ENCODE measurements at places on chromosomes 7 and 10.

- DNase-seq = no peak
Observed at GRCh38 chr7:64599359-64599758, 36.5 kb upstream of the ZNF680 start.

- no peak for DNase-seq
Observed at GRCh38 chr7:27316311-27316710, 73.7 kb downstream of the EVX1 start.

DNA sequence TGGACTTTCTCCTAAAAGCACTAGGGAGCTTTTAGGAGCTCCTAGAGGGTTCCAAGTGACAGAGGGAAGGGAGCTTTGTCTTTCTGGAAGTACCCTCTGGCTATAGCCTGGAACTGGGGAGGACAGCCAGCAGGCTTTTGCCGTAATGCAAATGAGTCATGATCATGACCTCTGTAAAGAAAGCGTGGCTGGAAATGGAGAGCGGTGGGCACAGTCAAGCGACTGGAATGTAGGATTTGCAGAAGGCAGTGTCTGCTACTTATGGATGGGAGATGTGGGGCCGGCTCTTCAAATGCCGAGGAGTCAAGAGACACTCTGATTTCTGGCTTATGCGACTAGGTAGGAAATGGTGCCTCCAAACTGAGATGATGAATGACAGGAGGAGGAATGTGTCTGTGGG is 34.6 kb upstream of the PLPP4 start:
- no peak for DNase-seq

- no peak for DNase-seq
Observed at GRCh38 chr10:93656155-93656554, 43.8 kb downstream of the PDE6C start.

- no peak for DNase-seq
Observed at GRCh38 chr7:45237788-45238461, 80.3 kb downstream of the RAMP3 start.

Data from activated naive CD8-positive, alpha-beta T cell treated with anti-CD3 and anti-CD28 coated beads, Interleukin-2, amount 10 ng/mL, durations not matched to agents 7 days and 5 days (primary cell).